Stimulated activated CD4-positive, alpha-beta T cell treated with anti-CD3 and anti-CD28 coated beads, Interleukin-1b, Interleukin-23, amount 100 ng/mL, for 24 hours (primary cell): ENCODE measurements at places on chromosomes 12 and 14.

GRCh38 chr14:88831284-88831683, 6.8 kb downstream of the TTC8 start:
- no peak for DNase-seq

- no peak for DNase-seq
Measured at GRCh38 chr12:109165599-109165998, 49.2 kb downstream of the ACACB start.

DNA sequence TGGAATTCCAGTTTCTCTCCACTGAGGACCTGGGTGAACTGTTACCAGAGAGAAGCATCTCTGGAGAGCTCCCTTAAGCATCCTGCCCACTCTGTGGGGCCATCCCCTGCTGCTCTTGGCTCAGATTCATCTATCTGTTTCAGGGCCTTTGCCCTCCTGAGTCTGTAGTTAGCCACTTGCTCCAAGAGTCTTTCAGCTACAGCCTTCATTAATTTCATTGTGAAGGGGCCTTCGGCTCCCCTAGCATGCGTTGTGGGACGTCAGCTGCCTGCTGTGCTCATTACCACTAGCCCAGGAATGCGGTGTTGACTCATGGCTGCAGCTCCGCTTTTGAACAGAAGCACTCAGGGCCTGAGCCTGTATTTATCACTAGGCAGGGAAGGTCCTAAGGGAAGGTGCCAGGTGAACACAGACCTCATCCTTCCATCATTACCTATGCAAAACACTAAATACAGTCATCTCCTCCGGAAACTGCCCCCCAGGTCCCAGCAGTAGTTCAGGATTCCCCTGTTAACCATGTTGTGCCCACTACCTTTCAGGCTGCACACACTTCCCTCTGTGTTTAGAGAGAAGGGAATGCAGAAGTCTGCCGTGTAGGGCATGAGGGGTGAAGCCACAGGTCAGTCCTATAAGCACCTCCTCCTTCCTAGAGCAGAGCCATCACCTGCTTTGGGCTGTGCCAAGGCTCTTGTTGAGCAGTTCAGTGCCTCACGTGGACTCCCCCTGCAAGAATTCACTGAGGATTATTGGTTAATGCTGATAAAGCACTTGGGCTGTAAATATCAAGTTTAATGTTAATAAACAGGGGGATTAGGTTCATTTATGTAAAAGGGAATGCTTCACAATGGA, 191.4 kb downstream of the CACNA1C start:
- DNase-seq = no peak

DNA sequence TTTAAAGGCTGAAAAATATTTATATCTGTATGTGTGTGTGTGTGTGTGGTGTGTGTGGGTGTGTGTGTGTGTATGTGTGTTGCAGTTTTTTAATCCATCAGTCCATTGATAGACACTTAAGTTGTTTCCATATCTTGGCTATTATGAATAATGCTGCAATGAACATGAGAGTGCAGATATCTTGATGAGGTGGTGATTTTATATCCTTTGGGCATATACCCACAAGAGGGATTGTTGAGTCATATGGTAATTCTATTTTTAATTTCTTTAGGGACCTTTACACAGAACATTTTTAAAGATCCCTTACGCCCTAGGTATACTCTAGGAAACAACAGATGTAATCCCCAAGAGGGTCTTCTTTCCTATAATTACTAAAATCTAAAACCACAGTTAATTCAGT, 154.5 kb upstream of the CLEC14A start:
- DNase-seq = no peak

GRCh38 chr14:95521001-95521400, 4.6 kb upstream of the SYNE3 start:
- DNase-seq = no peak

- DNase-seq = no peak
Measured at GRCh38 chr14:77965919-77966435, 166.1 kb downstream of the ADCK1 start.

GRCh38 chr14:64875350-64875749, 4.4 kb downstream of the SPTB start:
- DNase-seq = no peak

GRCh38 chr12:80556566-80556965, 112.5 kb downstream of the PTPRQ start:
- no peak for DNase-seq

GRCh38 chr12:53568809-53569557, 57.2 kb downstream of the ATF7 start:
- no peak for DNase-seq

- DNase-seq = no peak
Measured at GRCh38 chr14:68328509-68328908, 464.4 kb downstream of the ZFP36L1 start.

DNA sequence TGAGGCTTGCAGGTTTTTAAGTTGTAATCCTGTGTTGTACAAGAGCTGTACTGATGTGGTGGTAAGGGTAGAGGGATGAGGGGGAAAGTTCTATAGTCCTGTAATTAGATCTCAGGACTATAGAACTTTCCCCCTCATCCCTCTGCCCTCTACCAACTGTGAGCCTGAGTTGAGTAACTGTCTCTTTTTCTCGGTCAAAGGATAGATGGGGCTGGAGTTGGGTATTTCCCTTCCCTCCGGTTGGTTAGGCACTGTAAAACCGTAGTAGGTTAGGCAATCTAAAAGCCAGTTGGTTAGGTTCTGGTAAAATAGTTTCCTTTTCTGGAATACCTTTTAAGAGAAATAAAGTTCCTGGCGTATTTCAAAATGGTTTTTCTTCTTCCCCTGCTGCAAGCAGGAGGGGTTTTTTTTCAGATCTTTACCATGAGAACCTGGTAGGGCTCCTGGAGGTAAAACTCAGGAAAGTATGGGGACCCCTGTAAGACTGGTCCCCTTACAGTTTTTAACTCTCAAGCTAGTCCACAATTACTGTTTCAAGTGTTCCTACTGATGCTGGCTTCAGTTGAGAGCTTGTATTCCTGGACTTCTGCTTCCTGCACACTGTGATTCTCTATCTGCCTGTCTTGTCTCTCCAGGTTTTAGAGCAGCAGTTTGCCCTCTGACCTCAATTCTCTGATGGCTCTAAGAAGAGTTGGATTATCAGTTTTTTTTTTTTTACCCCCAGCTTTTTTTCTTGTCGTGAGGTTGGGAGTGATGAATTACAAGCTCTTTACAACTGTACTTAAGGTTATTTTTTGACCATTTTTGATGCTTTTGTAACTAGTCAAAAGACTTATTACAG, 58.7 kb downstream of the FUT8 start:
- no peak for DNase-seq

- DNase-seq = no peak
Measured at GRCh38 chr14:88879022-88879421, 54.6 kb downstream of the TTC8 start.

DNA sequence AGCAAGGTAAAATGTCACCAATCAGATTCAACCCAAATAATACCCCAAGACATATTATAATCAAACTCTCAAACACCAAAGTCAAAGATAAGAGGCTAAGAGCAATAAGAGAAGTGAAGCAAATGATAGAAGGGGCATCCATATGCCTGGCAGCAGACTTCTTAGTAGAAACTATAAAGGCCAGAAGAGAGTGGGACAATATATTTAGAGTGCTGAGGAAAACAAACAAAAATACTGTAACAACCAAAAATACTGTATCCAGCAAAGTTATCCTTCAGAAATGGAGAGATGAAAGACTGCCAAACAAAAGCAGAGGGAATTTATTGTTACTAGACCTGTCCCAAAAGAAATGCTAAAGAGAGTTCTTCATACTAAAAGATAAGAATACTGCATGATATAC, 25.8 kb downstream of the COX16 start:
- DNase-seq = no peak

DNA sequence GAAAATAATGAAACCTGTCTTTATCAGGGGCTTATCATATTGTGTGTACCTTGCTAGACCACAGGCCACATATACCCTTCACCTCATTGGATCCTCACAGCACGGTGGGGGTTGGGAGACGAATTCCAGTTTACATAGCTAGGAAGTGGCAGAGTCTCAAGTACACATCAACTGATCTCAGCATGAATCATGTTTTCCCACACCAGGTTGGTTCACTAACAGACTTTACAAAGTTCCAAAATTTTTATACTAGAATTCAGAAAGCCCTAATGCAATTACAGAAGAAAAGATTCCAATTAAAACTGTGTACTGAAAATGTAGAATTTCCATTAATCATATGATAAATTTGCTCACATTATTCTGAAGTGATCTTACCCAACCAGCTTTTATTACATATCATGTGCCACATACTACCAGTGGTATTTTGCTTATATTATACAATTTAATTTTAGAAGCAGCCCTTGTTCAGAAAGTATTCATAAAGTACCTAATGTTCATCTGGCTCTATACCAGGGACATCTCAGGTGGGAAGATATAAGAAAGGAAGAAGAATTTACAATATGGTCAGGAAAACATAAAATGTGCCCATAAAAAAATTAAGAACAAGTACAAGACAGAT, 196.2 kb downstream of the ITPR2 start:
- no peak for DNase-seq

DNA sequence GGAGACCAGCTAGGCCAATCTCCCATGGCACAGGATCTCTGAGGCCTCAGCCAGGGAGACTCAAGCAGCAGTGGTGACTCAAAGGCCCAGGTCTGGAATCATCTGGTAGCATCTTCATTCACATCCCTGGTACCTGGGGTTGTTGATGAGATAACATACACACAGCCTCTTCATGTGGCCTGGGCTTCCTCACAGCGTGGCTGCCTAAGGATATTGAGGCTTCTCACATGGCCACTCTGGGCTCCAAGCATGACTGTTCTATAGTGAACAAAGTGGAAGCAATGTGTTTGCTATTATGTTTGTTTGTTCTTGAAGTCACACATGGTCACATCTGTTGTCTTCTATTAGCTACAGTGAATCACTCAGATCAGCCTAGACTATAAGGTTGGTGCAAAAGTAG, 584.1 kb downstream of the VRK1 start:
- no peak for DNase-seq

- no peak for DNase-seq
Measured at GRCh38 chr12:46160101-46160980, 108.5 kb downstream of the SLC38A1 start.

- no peak for DNase-seq
Measured at GRCh38 chr12:54526812-54527630, 22.4 kb upstream of the PDE1B start.

- no peak for DNase-seq
Measured at GRCh38 chr14:61438497-61438859, 117.1 kb downstream of the PRKCH start.

- DNase-seq = no peak
Measured at GRCh38 chr14:93305725-93306418, 27.0 kb downstream of the BTBD7 start.

GRCh38 chr14:42224053-42224888, 617.6 kb downstream of the LRFN5 start:
- no peak for DNase-seq

GRCh38 chr12:58067610-58068387, 126.4 kb downstream of the ATP23 start:
- DNase-seq = no peak

GRCh38 chr12:94951071-94951934, 52.2 kb downstream of the NDUFA12 start:
- DNase-seq = no peak

DNA sequence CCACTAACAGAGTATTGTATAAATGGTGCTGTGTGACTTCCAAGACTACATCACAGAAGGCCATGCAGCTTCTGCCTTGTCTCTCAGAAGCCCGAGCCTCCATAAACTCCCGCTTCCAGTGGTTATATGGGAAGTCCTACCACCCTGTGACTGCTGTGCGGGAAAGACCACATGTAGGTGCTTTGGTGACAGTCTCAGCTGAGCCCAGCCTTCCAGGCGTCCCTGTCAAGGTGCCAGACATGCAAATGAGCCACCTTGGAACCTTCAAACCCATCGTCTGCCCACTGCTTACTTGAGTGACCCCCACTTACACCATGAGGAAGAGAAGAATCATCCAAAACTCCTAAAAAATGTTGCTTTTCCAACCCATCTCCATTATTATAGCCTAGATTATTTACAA, 123.0 kb downstream of the SLC38A1 start:
- no peak for DNase-seq

- no peak for DNase-seq
Measured at GRCh38 chr14:57009585-57010515, 199.6 kb upstream of the OTX2 start.

DNA sequence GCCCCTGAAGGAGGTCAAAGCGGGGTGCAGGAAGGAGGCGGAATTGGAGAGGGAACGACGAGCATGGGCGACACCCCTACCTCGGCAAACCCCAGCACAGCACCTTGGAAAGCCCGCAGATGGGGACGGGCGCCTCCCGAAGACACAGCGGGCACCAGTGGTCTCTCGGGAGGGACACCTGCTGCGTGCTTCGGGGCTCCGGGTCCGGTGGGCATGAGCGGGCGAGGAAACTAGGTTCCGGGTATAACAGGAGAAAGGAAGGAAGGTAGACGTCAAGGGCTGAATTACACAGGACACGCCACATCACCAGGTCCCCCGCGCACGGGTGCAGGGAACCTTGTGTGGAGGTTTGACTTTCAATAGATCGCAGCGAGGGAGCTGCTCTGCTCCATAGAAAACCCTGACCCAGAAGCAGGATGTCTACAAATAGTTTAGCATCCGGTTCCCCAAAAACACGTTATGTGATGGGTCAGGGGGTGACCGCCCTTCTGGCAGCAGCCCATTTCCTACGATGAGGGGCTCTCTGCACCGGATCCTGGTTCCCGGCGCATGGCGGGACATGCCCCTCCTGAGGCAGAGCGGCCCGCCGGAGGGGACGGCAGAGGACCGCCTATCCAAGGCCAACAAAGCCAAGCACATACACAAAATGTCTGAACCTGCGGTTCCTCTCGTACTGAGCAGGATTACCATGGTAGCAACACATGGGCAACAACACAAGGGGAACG, 196.9 kb downstream of the ALG10 start:
- DNase-seq = no peak

- peak; percentile 33 for DNase-seq
Measured at GRCh38 chr14:50762001-50762930, 68.7 kb downstream of the NIN start.

DNA sequence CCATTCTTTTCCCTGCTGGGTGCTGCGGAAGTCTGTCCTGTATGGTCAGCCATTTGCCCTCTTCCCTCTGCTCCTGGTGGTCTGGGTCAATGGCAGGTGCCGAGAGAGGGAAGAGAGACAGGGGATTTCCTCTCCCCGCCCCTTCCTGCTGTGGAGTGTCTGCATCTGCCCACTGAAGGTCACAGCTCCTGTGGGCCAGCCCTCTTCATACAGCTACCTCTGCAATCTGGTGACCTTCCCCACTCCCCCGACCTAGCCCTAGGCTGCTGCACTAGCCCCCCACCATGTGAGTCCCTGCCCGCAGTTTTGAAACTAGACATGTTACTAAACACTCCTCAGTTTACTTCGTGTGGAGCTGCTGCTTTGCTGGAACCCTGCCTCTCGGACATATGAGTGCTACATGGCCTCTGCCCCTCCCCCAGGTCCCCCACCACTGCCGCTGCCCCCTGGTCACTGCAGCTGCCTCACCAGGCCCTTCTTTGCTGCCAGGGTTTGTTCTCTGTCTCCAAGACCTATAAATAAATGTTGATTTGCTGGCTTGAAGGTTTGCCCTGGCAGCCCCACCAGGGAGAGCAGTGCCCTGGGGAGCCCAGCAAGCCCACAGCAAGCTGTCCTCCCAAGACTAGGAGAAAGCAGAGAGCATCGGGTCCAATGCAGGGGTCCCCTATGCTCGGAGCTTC, 102.9 kb downstream of the DPF3 start:
- no peak for DNase-seq
